ENCODE measurements at places on chromosomes 6 and 20. TPM values are rescaled to one million over a fixed set of nuclear protein-coding genes. Genes with fewer than 3 reads are reported as not detected.

GRCh38 chr20:33372993-33373441, 28.3 kb downstream of the CDK5RAP1 start:
- DNase-seq: no peak

DNA sequence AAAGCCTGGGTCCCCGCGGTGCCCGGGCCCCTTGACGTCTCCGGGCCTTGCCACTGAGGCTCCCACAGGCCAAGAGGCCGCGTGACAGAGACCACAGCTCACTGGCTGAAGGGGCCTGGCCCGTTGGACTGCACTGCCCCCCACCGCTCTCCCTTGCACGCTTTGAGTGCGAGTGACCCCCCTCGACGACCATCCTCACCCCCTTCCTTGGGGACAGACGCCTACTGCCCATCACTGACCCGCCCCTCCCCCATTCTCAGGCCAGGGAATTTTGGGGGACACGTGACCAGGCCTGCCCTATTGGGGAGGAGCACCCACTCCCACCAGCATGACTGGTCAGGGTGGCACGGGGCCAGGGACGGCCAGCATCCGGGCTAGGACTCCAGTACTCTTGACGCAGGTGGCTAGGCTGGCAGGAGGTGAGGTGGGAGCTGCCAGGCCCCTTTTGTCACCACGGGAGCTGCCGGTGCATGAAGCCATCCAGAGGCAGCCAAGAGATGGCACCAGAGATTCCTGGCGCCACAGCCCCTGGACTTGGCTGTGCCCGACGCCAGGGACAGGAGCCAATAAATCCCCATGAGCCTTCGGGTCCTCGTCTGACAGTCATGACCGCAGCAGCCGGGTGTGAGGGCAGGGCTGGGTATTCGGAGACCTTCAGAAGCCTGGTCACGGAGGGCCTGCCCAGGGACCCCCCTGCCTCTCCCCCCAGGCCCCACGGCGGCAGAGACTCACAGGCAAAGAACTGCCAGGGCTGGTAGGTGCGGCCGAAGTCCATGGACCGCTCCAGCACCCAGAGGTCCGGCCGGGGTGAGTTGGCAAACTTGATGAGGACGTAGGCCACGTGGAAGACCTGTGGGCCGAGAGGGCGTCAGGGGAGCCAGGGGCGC, 14.5 kb downstream of the LAMA5 start:
- no peak for DNase-seq

DNA sequence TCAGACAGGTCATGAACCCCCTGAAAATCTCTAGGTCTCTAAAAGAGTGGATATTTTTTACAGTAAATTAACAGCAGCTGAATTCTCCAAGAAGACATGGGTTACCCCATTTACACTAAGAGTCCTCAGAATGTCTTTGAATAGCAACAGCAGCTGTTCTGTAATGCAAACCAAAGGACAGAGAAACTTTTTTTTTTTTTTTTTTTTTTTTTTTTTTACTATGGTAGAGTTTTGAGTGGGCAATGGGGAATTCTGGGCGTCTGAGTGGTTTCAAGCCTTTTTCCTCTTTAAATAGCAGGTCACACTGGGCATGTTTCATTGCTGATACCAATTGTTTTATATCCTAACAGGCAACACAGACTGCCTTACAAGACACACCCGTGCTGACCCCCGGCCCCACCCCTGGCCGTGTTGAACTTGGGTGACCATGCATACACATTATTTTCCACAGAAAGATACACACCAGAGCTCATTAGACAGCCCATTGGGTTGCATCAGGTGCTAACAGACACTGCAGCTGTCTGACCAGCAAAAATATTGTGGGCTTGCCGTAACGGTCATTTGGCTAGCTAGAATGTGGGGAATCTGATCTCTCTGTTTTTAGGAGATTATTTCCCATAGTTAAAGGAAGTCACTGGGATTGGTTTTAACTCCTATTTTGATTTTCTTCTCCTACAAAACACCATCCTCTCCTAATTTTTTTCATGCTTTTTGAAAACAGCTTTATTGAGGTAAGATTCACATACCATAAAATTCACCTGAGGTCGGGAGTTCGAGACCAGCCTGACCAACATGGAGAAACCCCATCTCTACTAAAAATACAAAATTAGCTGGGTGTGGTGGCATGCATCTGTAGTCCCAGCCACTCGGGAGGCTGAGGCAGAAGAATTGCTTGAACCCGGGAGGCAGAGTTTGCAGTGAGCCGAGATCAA, 26.7 kb upstream of the IRF4 start:
- DNase-seq: no peak

Gene ERVFRD-1
- total RNA-seq: not detected

Gene MLN
- total RNA-seq: not detected
